ENCODE measurements at places on chromosomes 1 and 21. TPM values are rescaled to one million over a fixed set of nuclear protein-coding genes. Genes with fewer than 3 reads are reported as not detected.

RIMKLA gene
- total RNA-seq: 0.55 TPM

OR2L5 gene
- not detected for total RNA-seq

LMX1A gene
- total RNA-seq: not detected

SLX9 gene
- total RNA-seq: 5.8 TPM

VWA1 gene
- 32.1 TPM for total RNA-seq

ZBTB48 gene
- total RNA-seq: 25.7 TPM

SERPINC1 gene
- total RNA-seq: not detected
